ENCODE measurements at places on chromosomes 7 and 10.

DNA sequence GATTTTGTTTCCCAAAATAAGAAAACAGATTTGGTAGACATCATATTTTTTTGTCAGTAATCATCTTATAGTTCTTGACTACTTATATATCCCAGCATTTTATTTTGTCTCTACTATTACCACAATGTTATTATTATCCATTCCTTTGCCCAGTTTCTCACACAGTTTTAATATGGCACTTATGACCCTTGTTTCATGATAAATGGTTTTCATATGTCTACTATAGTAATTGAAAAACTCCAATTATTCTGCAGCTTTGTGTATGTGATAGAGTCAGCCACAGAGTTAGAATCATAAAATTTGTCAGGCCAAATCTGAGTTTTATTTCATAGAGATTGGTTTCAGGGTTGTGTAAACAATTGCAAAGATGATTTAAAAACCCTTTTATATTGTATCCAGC, 203.9 kb downstream of the MALRD1 start:
- DNase-seq, result no peak

GRCh38 chr10:114519756-114520293, 115.5 kb upstream of the AFAP1L2 start:
- DNase-seq, result no peak

DNA sequence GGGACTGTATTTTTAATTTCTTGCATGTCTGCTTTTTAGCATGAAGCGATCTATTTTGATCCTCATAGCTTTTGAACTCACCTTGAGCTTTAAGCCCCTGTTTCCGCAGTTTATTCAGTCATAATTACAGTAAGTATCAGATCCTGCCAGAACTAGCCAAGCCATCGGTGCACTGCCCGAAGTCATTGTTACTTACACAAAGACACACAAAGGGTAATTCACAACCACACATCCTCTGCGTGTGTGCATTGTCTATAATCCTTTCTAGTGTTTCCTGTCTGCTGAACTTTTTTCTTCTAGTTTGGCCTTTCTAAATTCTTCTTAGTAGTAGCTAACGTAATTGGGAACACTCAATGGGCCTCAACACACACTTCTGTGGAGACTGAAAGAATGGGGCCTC, 133.0 kb downstream of the SFMBT2 start:
- no peak for DNase-seq

GRCh38 chr7:129845178-129845971, 107.4 kb downstream of the UBE2H start:
- DNase-seq, result no peak

DNA sequence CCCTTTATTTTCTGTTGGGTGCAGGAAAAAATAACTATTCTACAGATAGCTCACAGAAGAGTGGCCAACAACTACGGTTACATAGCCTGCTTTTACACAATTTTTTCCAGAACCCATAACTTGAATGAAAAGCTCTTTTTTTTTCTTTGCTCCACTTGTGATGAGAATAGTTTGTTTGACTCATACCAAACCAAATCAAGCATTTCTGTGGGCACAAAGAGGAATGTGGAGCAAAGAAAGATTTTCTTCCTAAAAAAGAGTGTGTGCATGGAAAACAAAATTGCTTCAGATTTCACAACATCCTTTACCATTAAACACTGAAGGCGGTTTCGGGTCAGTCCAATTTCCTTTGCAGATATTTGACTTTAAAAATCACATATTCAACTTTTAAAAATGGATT, 54.8 kb upstream of the RAB11FIP2 start:
- no peak for DNase-seq

- no peak for DNase-seq
Measured at GRCh38 chr10:58531084-58531695, 18.5 kb downstream of the BICC1 start.

- no peak for DNase-seq
Measured at GRCh38 chr10:60171436-60172013, 218.2 kb downstream of the ANK3 start.

- no peak for DNase-seq
Measured at GRCh38 chr10:84497978-84498377, 169.6 kb downstream of the CCSER2 start.

DNA sequence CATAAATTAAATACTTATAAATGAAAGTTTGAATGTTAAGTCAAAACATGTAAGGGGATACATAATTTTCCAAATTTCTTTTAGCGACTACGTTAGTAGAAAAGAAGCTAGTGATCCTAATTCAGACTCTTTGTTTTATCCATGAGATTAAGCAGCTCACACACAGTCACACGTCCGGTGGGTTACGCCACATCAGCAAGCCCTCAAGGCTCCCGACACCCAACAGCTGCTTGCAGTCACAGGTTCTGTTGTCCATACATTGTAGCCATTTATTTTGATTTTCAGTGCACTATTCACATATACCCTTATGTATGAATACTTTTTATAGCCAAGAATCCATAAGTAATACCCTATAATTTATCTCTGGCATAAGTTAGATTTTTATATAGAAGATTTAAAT, 39.5 kb downstream of the XRCC2 start:
- DNase-seq, result no peak

DNA sequence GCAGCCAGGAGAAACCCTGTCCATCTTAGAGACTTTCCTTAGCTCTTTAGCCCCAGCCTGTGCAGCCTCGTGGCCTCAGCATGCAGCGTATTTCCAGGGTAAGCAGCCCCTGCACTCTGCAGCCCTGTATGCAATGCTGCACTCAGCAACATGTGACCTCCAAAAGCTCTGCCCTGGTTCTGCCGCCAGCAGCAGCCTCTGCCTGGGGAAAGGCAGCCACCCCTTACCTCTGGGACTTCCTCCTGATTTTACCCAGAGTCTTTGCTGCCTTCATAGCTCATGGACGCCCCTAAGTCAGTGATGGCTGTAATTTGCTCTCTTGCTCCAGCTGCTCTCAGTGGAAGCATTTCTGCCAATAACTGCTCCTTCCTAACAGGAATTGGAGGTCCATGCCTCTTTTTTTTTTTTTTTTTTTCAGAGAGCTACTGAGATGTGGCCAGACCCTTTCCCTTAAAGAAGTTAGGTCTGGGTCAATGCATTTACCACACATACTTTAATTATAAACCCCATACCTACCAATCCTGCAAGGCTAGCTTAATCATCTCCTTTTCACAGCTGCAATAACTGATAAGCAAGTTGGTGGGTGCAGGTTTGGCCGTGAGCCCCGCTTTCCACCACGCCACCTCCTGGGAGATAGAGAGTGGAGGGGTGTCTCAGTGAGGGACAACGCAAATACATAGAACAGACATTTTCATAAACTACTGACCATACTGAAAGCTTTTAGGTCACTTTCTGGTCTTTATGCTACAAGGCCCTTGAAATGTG, 71.7 kb downstream of the RAMP3 start:
- no peak for DNase-seq
